ENCODE measurements at places on chromosomes 12 and 14. TPM values are rescaled to one million over a fixed set of nuclear protein-coding genes. Genes with fewer than 3 reads are reported as not detected.

DNA sequence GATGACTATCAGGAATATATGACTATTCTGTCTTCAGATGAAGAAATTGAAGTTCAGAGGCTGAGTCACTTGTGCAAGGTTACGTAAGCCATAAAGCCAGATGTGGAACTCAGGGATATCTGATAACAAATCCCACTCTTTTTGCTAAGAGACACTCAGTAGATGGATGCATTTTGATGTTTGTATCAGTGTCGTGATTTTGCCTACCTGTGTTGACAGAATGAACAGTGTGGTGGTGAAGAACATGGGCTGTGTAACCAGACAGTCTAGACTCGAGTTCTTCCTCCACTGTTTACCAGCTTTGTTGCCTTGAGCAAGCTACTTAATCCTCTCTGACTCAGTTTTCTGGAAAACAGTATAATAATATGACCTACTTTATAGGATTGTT, 93.9 kb downstream of the DAAM1 start:
- H3K4me3 ChIP-seq: no peak overlapping the region
- no peaks in the 10 kb centered on the region for H3K36me3 ChIP-seq
- H3K27me3 ChIP-seq: no peaks in the 10 kb centered on the region
- DNase-seq: no peak
- H3K27ac ChIP-seq: no peak overlapping the region
- peaks cover 41% of the 10 kb centered on the region for H3K4me1 ChIP-seq

GRCh38 chr12:131009595-131010395, 56.1 kb downstream of the ADGRD1 start:
- H3K27me3 ChIP-seq: no peaks in the 10 kb centered on the region
- no peak overlapping the region for H3K4me3 ChIP-seq
- H3K36me3 ChIP-seq: no peaks in the 10 kb centered on the region
- no peak overlapping the region for H3K27ac ChIP-seq

DNA sequence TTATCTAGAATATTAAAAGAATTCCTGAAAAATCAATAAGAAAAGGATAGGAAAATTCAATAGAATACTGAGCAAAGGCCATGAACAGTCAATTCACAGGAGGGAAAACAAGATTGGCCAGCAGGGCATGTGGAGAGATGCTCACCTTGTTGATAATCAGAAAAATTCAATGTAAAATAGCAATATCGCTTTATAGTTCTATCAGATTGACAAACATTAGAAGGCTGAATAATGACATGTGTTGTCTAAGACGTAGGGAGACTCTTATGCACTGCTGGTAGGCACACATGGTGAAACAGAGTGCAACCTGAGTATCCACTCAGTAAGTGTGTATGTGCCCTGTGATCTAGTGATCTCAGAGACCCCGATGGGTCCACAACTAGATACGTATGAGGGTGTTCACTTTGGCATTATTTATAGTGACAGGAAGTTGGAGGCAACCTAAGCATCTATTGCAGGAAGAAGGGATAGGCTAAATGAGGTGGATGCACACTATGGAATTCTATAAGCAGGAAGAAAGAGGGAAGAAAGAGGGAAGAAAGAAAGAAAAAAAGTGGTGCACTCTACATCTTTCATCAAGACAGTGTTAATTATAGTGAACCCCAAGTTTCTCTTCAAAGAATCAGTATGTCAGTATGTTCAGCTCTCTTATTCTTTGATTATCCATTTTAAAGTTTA, 3.8 kb upstream of the ANKRD33 start:
- no peaks in the 10 kb centered on the region for H3K36me3 ChIP-seq
- H3K4me3 ChIP-seq: no peak overlapping the region
- H3K4me1 ChIP-seq: peaks cover 9% of the 10 kb centered on the region
- no peak overlapping the region for H3K27ac ChIP-seq
- H3K27me3 ChIP-seq: no peaks in the 10 kb centered on the region
- DNase-seq: no peak

The DRAM1 gene
- total RNA-seq: 35.3 TPM

The TAS2R20 gene
- total RNA-seq: 1.8 TPM

GRCh38 chr12:80175307-80175930, 76.1 kb downstream of the OTOGL start:
- H3K27ac ChIP-seq: no peak overlapping the region
- H3K4me1 ChIP-seq: no peaks in the 10 kb centered on the region
- H3K27me3 ChIP-seq: no peaks in the 10 kb centered on the region

The ITGA7 gene
- 317 TPM for total RNA-seq

The BCAT1 gene
- 24.9 TPM for total RNA-seq

- peaks cover 17% of the 10 kb centered on the region for H3K4me1 ChIP-seq
- DNase-seq: no peak
- H3K27me3 ChIP-seq: no peaks in the 10 kb centered on the region
- no peak overlapping the region for H3K4me3 ChIP-seq
- no peak overlapping the region for H3K27ac ChIP-seq
Measured at GRCh38 chr12:75720812-75721641, 209.6 kb upstream of the KRR1 start.

GRCh38 chr12:12803186-12803585, 10.0 kb upstream of the DDX47 start:
- no peaks in the 10 kb centered on the region for H3K36me3 ChIP-seq
- H3K4me3 ChIP-seq: no peak overlapping the region
- H3K27ac ChIP-seq: no peak overlapping the region
- DNase-seq: peak; percentile 38

DNA sequence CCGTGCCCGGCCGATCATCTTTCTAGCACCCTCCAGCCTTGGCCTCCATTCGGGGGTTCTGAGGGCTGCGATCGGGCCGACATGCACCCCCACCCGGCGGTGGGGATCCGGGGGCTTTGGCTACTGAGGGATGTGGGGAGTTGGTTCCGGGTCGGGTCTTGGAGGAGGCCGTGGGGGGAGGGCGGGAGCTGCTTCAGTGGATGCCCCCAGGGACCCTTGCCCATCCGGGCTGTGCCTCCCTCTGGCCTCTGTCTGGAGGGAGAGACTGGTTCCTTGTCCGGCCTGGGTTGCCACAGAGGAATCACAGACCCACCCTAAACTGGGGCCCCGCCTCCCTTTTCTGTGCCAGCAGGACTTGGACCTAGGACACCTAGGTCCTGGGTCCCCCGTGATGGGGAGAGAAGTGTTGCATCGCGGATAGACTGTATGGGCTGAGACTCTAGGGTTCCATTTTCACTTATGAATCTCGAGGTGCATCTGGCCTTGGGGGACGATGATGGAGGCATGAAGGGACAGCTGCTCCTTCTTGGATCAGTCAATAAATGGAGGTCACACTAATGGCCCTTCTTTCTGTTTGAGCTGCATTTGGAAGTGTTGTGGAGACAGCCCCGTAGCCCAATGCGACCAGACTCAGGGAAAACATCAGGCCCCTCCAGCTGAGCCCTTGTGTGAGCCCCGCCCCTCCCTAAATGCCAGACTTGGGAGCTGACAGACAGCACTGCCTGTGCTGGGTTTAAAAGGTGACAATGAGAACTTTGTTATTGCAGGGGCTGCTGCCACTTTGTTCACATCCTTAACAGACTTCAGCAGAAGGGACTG, 577 bp downstream of the DTX3 start:
- H3K27ac ChIP-seq: peak overlapping the region; percentile 97
- no peaks in the 10 kb centered on the region for H3K27me3 ChIP-seq
- H3K4me3 ChIP-seq: peak overlapping the region; percentile 78

DNA sequence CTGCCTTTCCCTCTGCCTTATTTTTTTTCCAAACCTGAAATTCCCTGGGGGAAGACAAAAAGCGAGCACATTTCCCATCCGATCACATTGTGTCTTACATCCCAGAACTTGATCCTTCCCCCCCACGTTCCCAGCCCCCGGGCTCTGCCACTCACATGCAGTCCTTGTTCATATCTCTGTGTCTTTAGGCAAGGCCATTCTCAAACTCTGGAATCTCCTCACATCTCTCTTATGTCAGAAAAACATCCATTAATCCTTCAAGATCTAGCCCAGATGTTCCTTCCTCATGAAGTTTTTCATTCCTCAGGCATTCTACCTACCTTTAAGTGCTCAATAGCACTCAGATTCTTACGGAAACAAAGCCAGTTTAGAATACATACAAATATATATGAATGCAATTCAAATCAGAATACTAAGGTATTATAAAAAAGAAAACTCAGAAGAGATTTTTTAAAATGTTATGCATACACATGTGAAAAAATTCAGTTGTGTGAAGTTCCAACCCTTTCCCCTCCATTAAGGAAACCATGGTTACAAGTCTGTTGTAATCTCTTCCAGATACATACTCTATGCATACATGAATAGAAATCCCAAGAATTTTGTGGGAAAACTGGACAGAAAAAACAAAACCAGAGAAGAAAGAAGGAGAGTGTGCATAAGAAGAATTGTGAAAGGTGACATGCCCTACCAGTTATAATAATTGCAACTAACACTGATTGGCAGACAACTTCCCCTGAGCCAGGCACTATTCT, 120.3 kb downstream of the SLC38A1 start:
- no peak overlapping the region for H3K27ac ChIP-seq
- H3K27me3 ChIP-seq: no peaks in the 10 kb centered on the region
- H3K4me1 ChIP-seq: peaks cover 1% of the 10 kb centered on the region
- H3K36me3 ChIP-seq: no peaks in the 10 kb centered on the region

DNA sequence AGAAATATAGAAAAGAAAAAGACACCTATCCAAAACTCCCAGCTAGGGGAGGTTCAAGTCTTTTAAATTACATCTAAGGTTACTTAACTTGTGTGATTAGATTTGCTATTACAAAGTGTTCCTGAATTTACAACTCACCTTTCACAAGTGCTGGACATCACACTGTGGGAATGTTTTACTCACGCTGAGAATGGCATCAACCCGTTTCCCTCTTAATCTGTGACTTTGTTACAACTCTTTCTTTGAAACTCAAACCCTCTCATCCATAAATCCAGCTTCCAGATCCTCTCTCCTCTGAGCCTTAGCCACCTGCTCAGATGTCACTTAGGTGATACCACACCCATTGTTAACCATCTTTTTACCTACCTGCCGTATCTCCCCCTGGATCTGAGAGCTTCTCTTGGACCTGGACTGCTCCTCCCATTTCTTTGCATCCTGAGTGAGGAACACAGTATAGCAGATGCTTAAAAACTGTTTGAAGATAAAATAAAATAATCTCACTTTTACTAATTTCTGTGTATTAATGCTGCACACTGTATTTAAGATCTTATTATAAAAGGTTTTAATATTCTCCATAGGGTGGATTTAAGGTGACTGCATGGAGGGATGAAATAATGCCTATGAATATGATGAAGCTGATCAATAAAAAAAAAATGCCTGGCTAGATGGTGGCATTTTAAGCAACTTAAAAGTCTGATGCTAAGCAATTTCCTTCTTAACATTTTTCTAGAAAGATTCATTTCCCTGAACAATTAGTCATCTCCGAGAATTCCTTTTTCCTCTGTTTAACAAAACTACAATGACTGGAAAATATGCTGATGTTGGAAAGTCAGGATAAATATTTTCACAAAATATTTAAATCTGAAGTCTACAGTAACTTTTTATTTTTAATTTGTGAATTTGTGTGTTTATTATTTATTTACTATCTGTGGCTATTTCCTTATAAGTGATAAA, 39.1 kb upstream of the NAP1L1 start:
- no peak overlapping the region for H3K4me3 ChIP-seq
- DNase-seq: no peak
- no peaks in the 10 kb centered on the region for H3K4me1 ChIP-seq
- no peaks in the 10 kb centered on the region for H3K27me3 ChIP-seq
- no peaks in the 10 kb centered on the region for H3K36me3 ChIP-seq

The SLC38A4 gene
- 0.14 TPM for total RNA-seq

The CCDC38 gene
- total RNA-seq: not detected

The TMEM179 gene
- not detected for total RNA-seq
